ENCODE measurements at places on chromosomes 16 and 17. TPM values are rescaled to one million over a fixed set of nuclear protein-coding genes. Genes with fewer than 3 reads are reported as not detected.

DNA sequence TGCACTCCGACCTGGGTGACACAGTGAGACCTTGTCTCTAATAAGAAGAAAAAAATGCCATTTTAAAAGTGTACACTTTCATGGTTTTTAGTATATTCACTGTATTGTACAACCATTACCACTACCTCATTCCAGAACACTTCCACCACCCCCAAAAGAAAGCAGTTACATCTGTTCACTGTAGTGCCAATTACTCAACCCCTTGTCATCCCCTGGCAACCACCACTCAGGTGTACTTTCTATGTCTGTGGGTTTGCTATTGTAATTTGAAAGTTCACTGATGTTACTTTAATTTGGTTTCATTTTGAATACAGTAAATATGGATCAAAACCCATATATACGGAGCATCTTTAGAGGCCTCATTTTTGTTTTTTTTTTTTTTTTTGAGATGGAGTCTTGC is 6.1 kb downstream of the ZG16 start:
- peak; percentile 48 for DNase-seq

DNA sequence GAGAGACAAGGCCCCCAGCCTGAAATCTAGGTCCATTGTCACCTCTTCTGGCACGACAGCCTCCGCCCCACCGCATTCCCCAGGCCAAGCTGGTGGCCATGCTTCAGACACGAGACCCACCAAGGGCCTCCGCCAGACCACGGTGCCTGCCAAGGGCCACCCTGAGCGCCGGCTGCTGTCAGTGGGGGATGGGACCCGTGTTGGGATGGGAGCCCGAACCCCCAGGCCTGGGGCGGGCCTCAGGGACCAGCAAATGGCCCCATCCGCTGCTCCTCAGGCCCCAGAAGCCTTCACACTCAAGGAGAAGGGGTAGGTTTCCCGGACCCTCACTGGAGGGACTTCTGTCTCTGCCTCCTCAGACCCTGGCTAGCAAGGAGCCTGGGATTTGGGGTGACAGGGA is 1.0 kb downstream of the TEDC2 start:
- DNase-seq = no peak

DNA sequence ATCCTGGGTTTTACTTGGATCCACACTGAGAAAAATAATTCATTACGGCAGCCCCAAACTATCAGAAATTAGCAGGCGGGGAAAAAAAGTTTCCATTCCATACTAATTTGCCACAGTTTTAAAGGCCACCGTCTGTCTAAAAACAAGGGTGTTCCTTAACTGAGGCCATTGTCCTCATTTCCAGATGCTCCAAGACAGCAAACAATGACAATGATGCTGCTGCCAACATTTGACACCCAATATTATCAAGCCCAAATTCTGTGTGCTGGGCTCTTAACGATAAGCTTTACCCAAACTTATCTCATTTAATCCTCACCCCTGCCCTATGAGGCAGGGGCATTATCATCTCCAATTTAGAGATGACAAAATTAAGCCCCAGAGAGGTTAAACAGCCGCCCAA is 26.3 kb downstream of the CUEDC1 start:
- no peak for DNase-seq

Gene ESRP2
- total RNA-seq = not detected
